NCI-H1048 (cell line): ENCODE measurements at places on chromosomes 5 and 9.
A peak's percentile ranks its signal among the peaks of the same experiment; 100 is the strongest.

DNA sequence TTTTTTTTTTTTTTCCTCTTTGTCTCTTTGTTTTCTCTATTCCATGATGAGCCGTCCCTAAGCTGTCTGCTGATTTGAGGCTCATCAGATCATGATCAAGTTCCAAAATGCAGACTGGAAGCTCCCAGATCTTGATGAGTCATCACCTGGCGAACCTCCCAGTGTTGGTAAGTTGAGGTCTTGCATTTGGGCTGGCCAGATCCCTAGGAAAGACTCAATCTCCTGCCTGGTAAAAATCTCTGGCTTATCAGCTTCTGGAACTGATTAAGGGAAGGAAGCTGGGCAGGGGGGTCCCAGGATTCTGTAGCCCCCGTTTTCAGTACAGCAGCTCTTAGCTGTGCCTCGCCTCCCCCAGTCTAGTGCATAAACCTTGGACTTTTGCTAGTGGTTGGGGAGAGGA lies 69.0 kb downstream of the TSPAN17 start:
- no peak for DNase-seq

GRCh38 chr5:72305194-72306142 lies 14.6 kb downstream of the MRPS27 start:
- no peak for DNase-seq

DNA sequence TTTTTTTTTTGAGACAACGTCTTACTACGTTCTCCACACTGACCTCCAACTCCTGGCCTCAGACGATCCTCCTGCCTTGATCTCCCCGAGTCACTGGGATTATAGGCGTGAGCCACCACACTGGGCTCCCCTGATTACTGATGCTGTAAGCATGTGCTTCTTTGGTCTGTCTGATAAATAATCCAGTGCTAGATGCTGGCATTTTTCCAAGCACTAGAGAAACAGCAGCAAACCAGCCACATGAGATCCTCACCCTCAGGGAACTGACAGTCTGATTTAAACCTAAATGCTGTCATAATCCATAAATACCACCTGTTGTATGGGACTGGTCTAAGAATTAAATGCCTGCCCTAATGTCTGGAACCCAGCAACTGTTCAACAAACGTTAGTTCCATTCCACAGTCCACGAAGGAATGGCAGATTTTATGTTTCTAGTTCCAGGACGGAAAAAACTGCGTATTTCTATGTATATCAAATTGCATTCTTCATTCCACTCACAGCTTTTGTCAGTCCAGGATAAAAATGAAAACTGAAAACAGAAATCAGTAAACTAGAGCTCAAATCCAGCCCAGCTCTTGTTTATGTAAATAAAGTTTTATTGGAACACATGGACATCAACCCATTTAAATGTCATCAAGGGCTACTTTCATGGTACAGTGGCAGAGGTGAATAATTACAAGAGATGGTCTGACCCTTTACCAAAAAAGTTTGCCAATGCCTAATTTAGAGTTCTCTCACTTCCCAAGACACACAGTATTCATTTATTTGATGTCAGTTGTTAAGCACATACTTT lies 20.1 kb downstream of the SLC35D2 start:
- DNase-seq = no peak

GRCh38 chr5:172906888-172907287 lies 52.3 kb upstream of the RPL26L1 start:
- no peak for DNase-seq

GRCh38 chr5:167993771-167994170 lies 297.7 kb upstream of the WWC1 start:
- no peak for DNase-seq

- DNase-seq = no peak
These were observed 8.0 kb downstream of the KCNN2 start for GRCh38 chr5:114369680-114370417.

DNA sequence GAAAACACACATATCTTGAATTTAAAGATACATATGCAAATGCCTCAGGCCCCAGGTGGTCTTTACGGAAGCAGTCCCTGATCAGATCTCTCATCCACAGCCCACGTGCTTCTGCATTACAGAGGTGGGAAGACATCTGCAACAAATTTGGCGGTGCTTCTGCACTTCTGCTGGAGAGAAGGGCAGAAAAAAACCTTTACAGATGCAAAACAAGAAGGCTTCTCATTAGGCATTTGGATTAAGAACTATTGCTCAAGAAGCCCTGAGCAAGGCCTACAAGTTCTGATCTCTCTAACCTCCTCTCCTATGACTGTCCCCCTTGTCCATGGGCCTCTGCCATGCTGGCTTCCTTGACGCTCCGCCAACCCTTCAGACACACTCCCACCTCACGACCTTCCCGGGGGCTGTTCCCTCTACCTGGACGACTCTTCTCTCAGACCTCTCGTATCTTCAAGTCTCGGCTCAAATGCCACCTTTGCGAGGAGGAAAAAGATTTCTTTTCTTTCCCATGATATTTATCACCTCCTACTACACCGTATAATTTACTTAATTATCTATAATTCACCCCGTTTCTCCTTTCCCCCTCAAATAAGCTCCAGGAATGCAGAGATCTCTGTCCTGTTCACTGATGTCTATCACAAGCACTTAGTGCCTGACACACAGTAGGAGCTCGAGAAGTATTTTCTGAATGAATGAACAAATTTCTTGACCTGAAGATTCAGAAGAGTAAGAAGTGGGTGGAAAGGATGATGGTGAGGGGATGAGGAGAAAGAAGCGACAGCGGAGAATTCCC lies 1.1 kb downstream of the MTMR12 start:
- no peak for DNase-seq

DNA sequence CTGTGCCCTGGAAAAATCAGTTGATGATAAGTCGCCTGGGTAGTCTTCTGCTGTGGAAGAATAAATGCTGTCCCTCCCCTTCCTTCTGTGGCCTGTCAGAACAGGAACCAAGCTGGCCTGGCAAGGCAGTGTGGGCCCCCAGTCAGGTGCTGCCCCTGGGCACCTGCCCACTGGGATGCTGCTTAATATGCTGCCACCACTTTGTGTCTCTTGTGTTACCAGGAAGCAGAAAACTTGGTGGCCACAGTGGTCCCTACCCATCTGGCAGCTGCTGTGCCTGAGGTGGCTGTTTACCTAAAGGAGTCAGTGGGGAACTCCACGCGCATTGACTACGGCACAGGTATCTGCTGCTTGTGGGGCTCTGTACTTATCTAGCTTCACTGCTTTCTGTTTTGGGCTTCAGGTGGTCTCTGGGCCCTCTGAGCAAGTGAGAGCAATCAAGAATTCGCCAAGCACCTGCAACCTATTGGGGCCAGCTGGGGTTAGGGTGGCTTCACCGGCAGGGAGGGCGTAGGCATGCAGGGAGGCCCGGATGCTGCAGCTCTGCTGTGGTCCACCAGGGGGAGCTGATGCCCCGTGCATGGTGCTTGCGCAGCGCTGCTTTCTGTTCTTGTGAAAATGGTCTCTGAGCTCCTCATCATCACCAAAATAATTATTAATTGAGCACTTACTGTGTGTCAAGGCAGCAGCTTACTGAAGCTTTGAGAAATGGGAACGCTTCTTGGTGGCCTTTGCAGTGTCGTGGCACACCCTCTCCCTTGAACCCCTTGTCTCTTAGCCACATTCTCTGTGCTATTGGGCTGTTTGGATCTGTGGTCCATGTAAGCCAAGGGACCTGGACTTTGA lies 20.3 kb downstream of the PTPA start:
- no peak for DNase-seq

GRCh38 chr5:7515284-7515914 lies 119.5 kb downstream of the ADCY2 start:
- DNase-seq = no peak

- DNase-seq = no peak
These were observed 47.6 kb downstream of the KLHL3 start for GRCh38 chr5:137688210-137688840.

DNA sequence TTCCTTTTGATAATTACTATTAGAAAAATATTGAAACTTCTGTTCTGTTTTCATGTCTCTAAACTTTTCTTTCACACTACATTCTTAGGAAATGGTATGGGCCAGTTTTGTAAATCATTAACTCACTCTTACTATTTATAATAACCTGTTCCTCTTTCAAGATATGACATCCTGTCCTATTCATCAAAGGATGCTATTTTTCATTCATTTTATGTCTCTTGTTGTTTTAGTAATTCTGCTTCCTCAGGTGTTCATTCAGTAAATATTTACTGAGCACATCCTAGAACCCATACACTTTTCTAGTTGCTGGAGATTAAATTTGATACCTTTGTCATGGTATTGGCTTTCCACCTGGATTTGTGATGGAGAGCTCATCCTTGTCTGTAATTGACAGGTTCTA lies 58.0 kb downstream of the GDA start:
- no peak for DNase-seq

DNA sequence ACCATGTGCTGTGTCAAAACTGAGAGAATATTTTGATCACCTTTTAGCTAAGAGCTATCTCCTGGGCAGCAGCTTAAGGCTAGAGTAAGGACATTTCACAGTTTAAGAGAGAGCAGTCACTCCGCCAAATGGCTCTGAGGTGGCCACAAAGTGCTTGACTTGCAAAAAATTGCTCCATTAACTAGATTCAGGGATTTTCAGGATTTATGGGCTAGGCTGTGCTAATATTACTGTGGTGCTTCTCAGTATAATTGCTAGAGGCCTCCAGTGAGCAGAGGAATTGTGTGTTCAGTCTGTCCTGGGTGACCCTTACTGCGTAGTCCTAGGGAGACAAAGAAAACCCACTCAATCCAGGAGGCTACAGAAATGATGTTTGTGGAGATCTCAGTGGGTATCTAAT lies 65.2 kb downstream of the PALM2AKAP2 start:
- DNase-seq = no peak

- no peak for DNase-seq
These were observed 1.5 kb downstream of the SPINK9 start for GRCh38 chr5:148336704-148337435.

- DNase-seq = no peak
These were observed 5.9 kb upstream of the NFIL3 start for GRCh38 chr9:91429501-91429900.

DNA sequence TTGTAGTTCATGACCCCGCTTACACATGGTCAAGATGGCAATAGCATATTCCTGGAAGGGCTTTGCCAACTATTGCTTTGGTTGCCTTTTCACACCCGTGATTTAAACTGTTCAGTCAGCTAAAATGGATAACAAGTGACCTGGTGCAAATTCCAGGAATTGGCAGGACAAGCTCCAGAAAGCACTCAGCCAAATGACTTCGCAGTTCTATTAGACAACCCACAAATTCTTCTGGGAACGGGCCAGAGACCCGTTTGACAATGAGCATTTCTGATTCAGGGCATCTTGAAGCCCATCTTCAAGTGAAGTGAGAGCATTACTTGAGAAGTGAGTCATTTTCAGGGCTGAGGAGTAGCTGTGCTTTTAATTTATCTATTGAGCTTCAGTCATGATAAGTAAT lies 165.0 kb downstream of the DROSHA start:
- DNase-seq = no peak

GRCh38 chr9:4069457-4070153 lies 230.3 kb downstream of the GLIS3 start:
- no peak for DNase-seq

GRCh38 chr9:121360601-121361374 lies 9.3 kb downstream of the STOM start:
- DNase-seq = no peak

- DNase-seq = no peak
These were observed 43.0 kb upstream of the SHB start for GRCh38 chr9:38112049-38112448.

- DNase-seq = no peak
These were observed 97.3 kb upstream of the DAP start for GRCh38 chr5:10858307-10858706.

GRCh38 chr9:16252616-16253015 lies 617.9 kb downstream of the BNC2 start:
- no peak for DNase-seq

- DNase-seq = no peak
These were observed 2293.3 kb upstream of the C9orf72 start for GRCh38 chr9:29866556-29866955.

- no peak for DNase-seq
These were observed 214.3 kb upstream of the SEMA6A start for GRCh38 chr5:116788851-116789403.

DNA sequence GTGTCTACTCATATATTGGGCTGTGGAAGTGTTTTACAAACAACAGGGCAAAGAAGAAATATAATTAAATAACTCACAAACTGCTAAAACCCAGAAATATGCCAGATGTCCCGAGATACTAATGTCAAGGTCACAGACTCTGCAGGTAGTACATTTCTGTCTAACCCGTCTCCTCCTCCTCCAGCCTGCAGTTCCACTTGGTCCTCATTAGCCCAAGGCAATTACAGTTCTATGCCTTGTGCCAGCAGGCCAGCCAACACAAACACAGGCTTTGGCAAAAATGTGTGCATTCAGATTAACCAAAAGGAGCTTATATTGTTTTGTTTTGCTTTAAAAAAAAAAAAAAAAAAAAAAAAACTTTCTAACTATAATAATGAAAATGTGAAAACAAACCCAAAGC lies 148.8 kb downstream of the MYO10 start:
- no peak for DNase-seq

DNA sequence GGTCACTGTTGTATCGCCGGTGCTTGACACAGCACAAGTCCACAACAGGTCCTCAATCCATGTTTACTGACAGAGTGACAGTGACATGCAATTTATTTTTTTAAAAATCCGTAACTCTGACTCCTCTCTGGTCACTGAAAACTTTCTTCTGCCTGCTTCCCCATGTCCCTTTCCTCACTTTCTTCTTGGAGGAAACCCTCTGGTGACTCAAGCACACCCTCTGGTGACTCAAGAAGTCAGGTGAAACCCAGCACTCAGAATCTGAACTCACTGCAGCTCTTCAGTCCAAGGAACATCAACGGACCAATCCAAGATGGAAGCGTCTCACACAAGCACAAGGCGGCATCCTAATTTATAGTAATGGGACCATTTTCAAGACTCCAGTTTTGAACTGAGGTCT lies 245.9 kb downstream of the FSTL4 start:
- DNase-seq = no peak

- DNase-seq = peak; percentile 96
These were observed at the start of gene RMI1 for GRCh38 chr9:83980395-83981125. RMI1 (plus strand) TSS chr9:83980805; CDS start chr9:84000987, 20,182 bp downstream.

DNA sequence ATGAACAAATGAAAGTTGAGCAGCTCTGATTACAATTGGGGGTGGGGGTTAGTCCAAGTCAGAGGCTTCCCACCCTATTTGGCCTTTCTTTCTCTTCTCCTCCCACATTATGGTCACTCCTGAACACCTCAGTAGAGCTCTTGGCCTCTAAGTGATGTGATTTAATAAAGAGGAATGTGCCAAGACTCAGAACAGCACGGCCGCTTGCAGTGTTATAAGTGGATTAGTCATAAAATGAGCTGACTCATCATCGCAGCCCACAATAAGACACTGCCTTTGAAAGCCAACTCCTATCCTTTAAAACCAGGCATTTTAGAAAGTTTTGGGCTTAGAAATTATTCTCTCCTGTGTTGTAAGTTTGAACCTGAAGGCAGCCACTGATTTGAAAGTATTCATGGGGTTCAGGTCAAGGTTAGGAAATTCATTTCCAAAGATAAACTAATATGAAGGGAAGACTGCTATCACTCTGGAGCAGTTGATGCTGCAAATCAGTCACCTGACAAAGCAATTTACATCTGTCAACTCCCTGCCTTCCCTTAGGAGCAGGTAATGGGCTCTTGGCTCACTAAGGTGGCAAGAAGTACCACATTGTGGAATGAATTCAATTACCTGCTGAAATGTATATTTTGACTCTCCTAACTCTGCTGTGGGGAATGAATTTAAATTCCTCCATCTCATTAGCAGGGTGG lies 283.6 kb upstream of the NMUR2 start:
- no peak for DNase-seq
